Stomach (tissue), 19 donors: ENCODE measurements at places on chromosomes 6 and 20. TPM values are rescaled to one million over a fixed set of nuclear protein-coding genes. Genes with fewer than 3 reads are reported as not detected.

- H3K36me3 ChIP-seq, result no peaks in the 10 kb centered on the region
- H3K27me3 ChIP-seq, result no peaks in the 10 kb centered on the region
- H3K27ac ChIP-seq, result no peak overlapping the region
- H3K4me3 ChIP-seq, result no peak overlapping the region
- H3K4me1 ChIP-seq, result no peaks in the 10 kb centered on the region
These were observed 91.3 kb downstream of the PDE10A start for GRCh38 chr6:165571721-165572132.

DNA sequence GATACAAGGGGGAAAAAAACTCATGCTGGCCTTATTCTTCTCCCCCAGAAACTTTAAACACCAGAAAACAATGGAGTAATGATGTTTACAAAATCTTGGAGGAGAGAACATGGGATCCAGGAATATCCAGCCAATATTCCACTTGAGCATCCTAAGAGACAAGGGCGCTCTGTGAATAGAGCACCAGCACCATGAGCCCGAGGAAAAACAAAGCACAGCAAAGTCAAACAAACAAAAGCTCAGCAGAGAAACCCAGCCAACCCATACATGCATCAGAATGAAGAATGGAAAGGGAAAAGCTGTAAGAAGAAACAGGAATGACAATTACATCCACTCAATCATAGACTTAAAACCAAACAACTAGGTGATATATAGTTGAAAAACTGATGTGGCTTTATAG lies 4.6 kb upstream of the NAA20 start:
- H3K4me1 ChIP-seq, result peaks cover 16% of the 10 kb centered on the region
- no peak for DNase-seq
- no peak overlapping the region for H3K27ac ChIP-seq

DNA sequence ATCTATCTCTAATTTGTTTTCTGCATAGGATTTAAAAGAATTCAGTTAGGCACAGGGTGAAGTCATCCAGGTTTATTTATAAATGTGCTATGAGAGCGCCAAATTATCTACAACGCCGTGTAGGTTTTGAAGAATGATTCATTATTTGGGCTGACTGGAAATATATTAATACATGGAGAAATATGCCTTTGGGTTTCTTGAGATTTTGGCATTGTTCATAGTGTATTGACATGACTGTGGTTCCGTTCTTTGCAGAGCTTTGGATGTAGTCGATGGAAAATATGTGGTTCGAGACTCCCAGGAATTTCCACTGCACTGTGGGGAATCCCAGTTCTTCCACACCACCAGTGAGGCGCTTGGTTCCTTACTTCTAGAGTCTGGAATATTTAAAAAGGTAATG lies 90.9 kb downstream of the CRYBG1 start:
- H3K36me3 ChIP-seq, result no peaks in the 10 kb centered on the region
- no peak overlapping the region for H3K4me3 ChIP-seq
- peaks cover 18% of the 10 kb centered on the region for H3K4me1 ChIP-seq
- H3K27ac ChIP-seq, result no peak overlapping the region

DNA sequence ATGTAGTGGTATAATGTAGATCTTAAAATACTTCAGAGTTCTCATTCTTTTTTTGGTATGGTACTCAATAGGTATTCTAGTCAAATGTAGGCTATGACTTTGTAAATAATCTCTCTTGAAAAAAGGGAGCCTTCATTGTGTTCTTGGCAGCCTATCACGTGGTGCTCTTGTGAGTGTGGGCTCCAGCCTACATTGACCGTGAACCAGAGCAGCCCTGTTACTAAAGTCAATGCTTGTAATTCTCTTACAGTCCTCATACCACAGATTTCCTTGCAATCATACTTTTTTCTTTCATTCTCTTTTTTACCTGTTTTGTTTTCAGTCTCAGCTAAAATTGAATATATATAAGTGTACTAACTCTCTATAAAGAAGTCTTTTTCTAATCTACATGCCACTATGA lies 31.1 kb downstream of the ARID1B start:
- H3K27me3 ChIP-seq, result no peaks in the 10 kb centered on the region
- no peak overlapping the region for H3K27ac ChIP-seq
- peaks cover 20% of the 10 kb centered on the region for H3K4me1 ChIP-seq

- H3K27ac ChIP-seq, result no peak overlapping the region
- H3K27me3 ChIP-seq, result no peaks in the 10 kb centered on the region
- DNase-seq, result no peak
- peaks cover 18% of the 10 kb centered on the region for H3K4me1 ChIP-seq
- H3K4me3 ChIP-seq, result no peak overlapping the region
These were observed 160.1 kb downstream of the ZFAND3 start for GRCh38 chr6:37979392-37980221.

GRCh38 chr20:60993433-60994044 lies 258.5 kb upstream of the CDH4 start:
- no peaks in the 10 kb centered on the region for H3K36me3 ChIP-seq
- DNase-seq, result no peak
- H3K27ac ChIP-seq, result no peak overlapping the region
- peaks cover 19% of the 10 kb centered on the region for H3K27me3 ChIP-seq
- H3K4me1 ChIP-seq, result no peaks in the 10 kb centered on the region
- no peak overlapping the region for H3K4me3 ChIP-seq

GRCh38 chr6:101799531-101799930 lies 406.0 kb downstream of the GRIK2 start:
- H3K4me1 ChIP-seq, result no peaks in the 10 kb centered on the region
- no peak overlapping the region for H3K27ac ChIP-seq
- H3K27me3 ChIP-seq, result no peaks in the 10 kb centered on the region
- H3K4me3 ChIP-seq, result no peak overlapping the region
- no peak for DNase-seq
- no peaks in the 10 kb centered on the region for H3K36me3 ChIP-seq

DNA sequence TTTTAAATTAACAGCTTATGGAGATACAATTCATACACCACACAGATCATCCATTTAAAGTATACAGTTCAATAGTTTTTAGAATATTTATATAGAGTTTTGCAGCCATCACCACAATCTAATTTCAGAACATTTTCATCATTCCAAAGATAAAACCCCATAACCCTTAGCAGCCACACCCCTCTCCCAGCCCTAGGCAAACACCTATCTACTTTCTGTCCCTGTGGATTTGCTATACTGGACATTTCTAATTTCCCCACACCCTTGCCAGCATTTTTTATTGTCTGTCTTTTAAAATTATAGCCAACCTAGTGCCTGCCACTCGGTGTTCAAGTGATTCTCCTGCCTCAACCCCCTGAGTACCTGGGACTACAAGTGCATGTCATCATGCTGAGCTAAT lies 23.0 kb upstream of the AKAP7 start:
- H3K4me3 ChIP-seq, result no peak overlapping the region
- DNase-seq, result no peak
- H3K36me3 ChIP-seq, result no peaks in the 10 kb centered on the region
- H3K27me3 ChIP-seq, result no peaks in the 10 kb centered on the region
- no peaks in the 10 kb centered on the region for H3K4me1 ChIP-seq

GRCh38 chr6:123901436-123901835 lies 97.8 kb downstream of the NKAIN2 start:
- DNase-seq, result no peak
- H3K27me3 ChIP-seq, result no peaks in the 10 kb centered on the region
- H3K4me1 ChIP-seq, result no peaks in the 10 kb centered on the region
- no peaks in the 10 kb centered on the region for H3K36me3 ChIP-seq
- no peak overlapping the region for H3K27ac ChIP-seq
- H3K4me3 ChIP-seq, result no peak overlapping the region

- no peak overlapping the region for H3K4me3 ChIP-seq
- H3K36me3 ChIP-seq, result no peaks in the 10 kb centered on the region
- no peak overlapping the region for H3K27ac ChIP-seq
- H3K27me3 ChIP-seq, result no peaks in the 10 kb centered on the region
These were observed 167.0 kb downstream of the NFATC2 start for GRCh38 chr20:51375561-51375960.

DNA sequence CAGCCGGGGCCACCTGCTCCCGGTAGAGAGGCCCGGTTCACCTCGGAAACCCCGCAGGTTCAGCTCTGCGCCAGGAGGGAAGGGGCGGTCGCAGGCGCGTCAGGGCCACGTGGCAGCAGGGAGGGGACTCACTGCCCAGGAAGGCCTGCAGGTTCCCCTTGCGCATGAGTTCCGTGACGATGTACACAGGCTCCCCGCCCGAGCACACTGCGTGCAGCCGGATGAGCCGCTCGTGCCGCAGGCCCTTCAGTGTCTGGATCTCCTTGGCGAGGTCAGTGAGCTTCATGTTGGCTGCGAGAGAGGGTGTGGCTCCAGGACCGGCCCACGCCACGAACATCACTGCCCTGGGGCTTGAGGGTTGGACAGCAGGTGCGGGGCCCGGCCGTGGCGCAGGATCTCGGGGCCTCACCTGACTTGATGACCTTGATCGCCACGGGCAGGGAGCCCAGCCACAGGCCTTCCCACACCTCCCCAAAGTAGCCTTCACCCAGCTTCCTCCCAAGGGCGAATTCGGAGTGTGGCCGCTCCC lies 4.9 kb upstream of the PTK6 start:
- no peak overlapping the region for H3K27ac ChIP-seq
- peaks cover 13% of the 10 kb centered on the region for H3K4me1 ChIP-seq

GRCh38 chr20:10381477-10381876 lies 52.5 kb downstream of the MKKS start:
- no peak overlapping the region for H3K4me3 ChIP-seq
- no peaks in the 10 kb centered on the region for H3K4me1 ChIP-seq
- no peak overlapping the region for H3K27ac ChIP-seq
- no peak for DNase-seq
- no peaks in the 10 kb centered on the region for H3K36me3 ChIP-seq
- H3K27me3 ChIP-seq, result no peaks in the 10 kb centered on the region

Gene ZC2HC1B
- not detected for polyA plus RNA-seq

Gene GRIK2
- polyA plus RNA-seq, result 0.06 TPM

Gene C6orf15
- not detected for polyA plus RNA-seq

Gene HDGFL1
- not detected for polyA plus RNA-seq

Gene CTCFL
- polyA plus RNA-seq, result not detected

Gene UST
- polyA plus RNA-seq, result 6.3 TPM

Gene ATP5F1E
- 56.4 TPM for polyA plus RNA-seq

Gene SLC17A3
- not detected for polyA plus RNA-seq

Gene CPXM1
- 0.50 TPM for polyA plus RNA-seq

Gene PSORS1C2
- polyA plus RNA-seq, result not detected

Gene C6orf163
- 1.1 TPM for polyA plus RNA-seq

Gene NR2E1
- not detected for polyA plus RNA-seq
